ENCODE measurements at places on chromosomes 2 and 18.

DNA sequence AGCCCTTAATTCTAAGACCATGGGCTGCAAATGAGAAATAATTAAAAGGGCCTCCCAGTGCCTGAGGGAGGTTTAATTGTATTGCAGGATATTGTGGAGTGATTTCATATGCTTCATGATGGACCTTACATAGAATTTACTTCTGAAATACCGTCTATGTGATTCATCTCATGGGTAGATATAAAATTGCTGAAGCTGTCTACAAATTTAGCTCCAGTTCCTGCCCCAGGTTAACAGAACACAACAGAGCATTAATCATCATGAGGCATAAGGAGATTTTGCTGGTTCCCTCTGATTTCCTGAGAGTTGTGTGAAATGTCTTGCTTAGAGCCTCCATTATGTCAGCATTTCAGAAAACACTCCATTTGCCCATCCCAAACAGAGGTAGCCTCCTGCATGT is 770 bp downstream of the UPP2 start:
- DNase-seq, result no peak

GRCh38 chr18:74315464-74316256 is at the start of gene C18orf63:
TSS of gene C18orf63 (plus strand) at chr18:74315839. CDS start at chr18:74317866, 2,027 bp downstream.
- no peak for DNase-seq

DNA sequence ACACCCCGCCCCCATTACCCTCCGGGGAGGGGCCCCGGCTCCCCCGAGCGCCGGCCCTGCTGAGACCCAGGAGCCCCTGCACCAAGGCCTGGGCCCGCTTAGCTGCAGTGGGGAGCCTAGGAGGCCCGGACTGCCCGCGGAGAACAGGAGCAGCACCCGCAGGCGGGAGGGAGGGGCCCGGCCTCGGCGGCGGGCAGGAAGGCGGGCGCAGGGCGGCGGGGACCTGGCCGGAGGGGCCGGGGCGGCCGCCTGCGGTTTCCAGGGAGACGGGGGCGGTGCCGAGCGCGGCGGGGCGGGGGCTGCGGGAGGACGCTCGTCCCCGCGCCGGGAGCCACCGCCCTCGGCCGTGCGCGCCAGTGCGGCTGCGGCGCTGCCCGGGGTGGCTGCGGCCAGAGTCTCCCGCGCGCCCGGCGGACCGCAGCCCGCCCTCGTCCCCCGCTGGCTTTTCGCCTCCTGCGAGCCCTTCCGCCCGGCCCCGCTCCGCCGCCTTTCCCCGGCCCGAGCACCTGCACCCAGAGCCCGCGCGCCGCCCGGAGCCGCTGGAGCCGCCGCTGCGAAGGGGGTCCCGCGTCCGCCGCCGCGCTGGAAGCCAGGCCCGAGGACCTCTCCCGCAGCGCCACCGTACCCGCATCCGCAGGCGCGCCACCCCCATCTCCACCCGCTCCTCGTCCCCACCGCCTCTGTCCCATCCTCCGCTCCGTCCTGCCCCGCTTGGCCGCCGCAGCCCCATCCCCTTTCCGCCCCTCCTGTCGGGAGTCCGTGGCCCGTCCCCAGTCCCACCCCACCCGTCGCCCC is 17.2 kb downstream of the GPC1 start:
- DNase-seq, result no peak

DNA sequence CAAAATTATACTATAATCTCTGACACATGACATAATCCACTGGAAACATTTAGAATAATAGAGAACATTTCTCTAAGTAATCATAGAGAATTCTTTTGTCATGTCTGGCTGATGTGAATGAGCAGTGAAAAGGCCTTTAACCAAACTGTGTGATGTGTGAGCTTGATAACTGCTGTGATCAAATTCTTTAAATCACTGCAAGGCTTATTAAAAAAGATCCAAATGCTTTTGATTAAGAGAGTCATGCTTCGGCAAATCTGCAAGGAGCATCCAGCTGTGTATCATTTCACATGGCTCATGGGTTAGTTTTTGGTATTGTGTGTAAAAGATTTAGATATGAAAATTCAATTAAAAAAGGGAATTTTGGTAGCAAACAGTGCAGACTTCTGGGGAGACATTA is 58.6 kb upstream of the TFPI start:
- DNase-seq, result no peak

- DNase-seq, result no peak
Observed at GRCh38 chr2:43605851-43606250, 10.0 kb upstream of the THADA start.

GRCh38 chr2:177545981-177546585 is 153.5 kb downstream of the AGPS start:
- DNase-seq, result no peak

DNA sequence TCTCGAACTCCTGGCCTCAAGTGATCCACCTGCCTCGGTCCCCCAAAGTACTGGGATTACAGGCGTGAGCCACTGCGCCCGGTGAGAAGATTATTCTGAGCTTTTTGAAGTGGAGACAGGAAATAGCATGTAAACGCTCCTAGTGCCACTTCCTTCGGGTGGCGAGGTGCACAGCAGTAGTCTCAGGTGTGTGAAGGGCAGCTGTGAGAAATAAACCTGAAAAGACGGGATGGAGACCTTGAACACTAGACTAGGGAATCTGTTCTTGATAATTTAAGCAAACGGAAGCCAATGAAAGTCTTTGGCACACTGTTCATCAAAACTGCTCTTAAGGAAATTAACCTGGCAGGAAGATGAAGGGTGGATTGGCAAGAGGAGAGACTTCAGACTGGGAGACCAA is 439 bp upstream of the PLEKHH2 start:
- no peak for DNase-seq

- no peak for DNase-seq
Observed at GRCh38 chr2:71462056-71462605, 8.8 kb downstream of the DYSF start.

- no peak for DNase-seq
Observed at GRCh38 chr2:29120846-29121245, 5.6 kb downstream of the CLIP4 start.

GRCh38 chr18:12606592-12607315 is 51.2 kb downstream of the SPIRE1 start:
- no peak for DNase-seq

DNA sequence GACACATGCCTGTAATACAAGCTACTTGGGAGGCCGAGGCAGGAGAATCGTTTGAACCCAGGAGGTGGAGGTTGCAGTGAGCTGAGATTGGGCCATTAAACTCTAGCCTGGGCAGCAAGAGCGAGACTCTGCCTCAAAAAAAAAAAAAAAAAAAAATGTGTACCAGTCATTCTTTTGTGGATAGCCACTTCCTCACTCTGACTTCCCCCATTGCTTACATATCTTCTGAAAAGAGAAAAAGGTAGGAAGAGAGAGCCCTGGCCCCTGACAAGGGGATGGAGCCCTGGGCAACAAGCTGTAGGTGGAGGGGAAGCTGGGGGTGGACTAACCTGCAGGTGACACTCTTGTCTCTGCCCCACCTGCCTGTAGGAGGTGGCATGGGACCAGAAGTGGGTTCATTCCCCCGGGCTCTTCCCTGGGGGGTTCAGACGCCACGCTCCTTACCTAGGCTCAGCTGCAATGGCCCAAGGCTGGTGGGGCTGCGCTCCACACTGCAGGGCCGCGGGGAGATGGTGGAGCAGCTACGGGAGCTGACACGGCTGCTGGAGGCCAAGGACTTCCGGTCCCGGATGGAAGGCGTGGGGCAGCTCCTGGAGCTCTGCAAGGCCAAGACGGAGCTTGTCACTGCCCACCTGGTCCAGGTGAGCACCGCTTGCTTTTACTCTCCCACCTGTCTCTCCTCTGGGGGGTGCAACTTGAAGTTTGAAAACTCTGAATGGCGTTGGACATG is 39.1 kb downstream of the PCARE start:
- no peak for DNase-seq

GRCh38 chr2:241066171-241066892 is 35.8 kb downstream of the MTERF4 start:
- DNase-seq, result no peak

DNA sequence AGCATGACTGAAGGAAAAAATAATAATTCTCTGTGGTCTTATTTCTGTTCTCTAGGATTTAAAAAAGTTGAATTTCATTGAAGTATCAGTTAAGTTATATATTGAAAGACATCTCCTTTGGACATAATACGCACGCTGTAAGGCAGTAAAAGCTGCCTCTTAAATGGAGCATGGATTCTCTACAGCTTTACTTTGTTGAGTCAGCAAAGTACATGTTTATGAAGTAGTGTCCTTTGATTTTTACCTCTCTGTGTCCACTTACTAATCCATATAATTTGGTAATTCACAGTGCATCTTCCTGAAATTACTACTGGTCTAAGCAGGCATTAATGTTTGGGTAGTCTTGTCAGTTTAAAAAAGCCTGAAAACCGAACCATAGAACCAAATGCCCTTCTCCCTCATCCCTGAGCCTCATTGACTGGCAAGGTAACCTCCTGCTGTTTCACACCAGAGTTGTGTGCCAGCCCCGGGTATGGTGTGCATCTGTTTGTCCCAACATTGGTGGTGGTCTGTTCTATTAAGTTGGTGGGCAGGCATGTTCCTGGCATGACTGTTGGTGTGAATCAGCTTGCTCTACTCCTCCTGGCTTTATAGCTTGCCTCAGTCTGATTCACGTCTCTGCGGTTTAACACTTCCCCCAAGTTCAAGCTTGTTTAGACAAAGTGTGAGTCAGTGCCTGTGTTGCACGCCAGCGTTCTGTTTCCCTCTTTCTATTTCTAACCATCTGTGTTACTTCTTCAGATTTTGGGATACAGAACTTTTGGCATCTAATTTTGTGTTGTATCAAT is 71.0 kb upstream of the ITM2C start:
- peak; percentile 65 for DNase-seq

DNA sequence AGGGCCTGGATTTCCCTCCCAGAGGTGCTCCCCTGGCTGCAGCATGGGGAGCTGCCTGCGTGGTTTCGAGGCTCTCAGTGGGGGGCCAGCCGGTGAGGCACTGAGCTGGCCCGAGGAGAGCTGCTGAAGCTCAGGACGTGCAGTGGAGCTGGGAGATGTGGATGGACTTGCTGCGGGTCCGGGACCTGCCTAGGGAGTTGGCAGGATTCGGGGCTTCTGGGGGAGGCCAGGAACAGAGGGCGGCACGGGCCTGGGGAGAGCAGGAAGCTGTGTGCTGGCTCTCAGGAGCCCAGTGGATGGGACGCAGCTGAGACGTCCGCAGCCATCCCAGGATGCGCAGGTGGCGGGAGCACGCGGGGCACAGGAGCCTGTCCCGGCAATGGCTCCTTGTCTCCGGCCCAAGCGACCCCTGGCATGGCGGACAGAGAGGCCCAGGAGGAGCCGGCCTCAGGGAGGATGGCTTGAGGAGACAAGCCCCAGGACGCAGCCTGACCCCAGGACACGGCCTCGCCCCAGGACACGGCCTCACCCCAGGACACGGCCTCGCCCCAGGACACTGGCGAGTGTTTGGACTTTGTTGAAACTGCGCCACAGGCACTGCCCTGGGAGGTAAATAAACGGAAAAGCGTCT is 116.1 kb downstream of the NFATC1 start:
- DNase-seq, result no peak

- no peak for DNase-seq
Observed at GRCh38 chr18:79545255-79545654, 134.3 kb upstream of the CTDP1 start.

GRCh38 chr2:208256192-208256782 is 1.4 kb upstream of the IDH1 start:
- no peak for DNase-seq

DNA sequence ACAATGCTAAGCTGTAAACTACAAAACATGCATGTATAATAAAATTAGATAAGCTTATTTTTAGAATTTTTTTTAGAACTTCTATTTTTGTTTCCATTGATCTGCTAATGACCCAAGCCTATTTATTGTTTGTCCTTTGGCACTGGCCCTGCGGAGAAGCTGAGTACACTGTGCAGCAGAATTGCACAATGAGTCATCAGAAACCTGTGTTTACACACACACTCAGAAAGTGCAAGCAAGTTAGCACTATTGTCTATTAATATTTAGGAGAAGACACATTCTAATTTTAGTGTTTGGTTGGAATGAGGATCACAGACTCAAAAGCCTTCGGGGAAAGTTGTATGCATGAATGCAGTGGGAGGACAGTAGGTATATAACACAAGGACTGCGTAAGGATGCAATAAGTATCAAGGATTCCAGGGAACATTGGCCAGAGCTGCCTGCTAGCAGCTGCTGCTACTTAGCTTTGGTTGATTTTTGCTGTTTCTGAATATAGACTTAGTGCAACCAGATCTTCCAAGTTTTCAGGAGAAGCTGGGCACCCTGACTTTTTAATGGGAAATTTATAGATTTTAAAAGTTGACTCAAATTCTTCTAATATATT is 128.2 kb downstream of the KCNH7 start:
- no peak for DNase-seq

GRCh38 chr2:120647487-120647886 is 88.2 kb upstream of the GLI2 start:
- DNase-seq, result no peak

DNA sequence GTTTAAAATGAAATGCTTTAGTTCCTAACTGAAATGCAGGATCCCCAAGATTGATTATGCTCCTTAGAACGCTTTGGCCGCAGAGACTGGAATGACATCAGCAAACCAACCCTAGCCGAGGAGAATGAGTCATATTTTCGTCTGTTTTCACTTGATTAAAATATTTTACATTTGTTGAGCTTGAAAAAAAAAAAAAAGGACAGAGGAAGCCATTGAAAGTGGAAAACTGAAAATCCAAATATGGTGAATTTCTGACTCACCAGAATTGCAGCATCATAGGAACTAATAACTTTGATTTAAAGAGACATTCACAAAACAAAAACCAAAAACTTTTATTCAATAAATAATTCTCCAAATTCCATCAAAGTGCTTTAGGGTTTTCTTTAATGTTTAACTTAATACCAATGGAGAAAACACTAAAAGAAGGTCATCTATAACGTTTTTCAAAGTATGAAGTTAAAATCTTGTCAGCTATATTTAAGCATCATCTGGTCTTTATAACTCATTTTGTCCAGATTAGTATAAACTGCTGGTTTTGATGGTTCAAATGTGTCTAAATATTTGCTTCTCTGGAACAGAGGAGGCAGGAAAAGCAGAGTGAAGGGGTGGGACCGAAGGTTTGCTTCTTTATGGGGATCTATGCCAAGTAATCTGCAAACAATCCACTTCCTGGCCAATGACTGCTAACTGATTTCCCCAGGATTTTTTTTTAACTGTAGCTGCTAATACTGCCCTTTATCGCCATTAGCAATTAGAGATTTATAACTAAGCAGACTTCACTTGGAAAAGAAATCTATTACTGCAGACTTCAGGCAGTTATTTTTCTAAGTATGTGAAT is 30.9 kb upstream of the COL5A2 start:
- DNase-seq, result no peak

- no peak for DNase-seq
Observed at GRCh38 chr18:63979409-63979920, 9.6 kb downstream of the SERPINB8 start.

DNA sequence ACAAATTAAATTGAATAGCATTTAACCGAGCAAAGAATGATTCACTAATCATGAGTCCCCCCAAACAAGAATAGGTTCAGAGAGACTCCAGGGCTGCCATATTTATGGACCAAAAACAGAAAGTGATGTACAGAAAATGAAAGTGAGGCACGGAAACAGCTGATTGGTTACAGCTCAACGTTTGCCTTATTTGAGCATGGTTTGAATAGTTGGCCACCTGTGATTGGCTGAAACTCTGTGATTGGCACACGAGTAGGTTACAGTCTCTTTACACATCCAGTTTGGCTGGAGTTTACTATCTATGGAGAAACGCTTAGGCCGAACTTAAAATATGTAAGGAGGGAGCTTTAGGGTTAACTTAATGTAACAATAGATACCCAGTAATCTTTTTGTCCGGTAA is 27.0 kb upstream of the DPYSL5 start:
- no peak for DNase-seq
